ENCODE measurements at places on chromosomes 7 and 10.

- DNase-seq: peak; percentile 95
Observed at GRCh38 chr7:23247603-23248335, 1.2 kb downstream of the GPNMB start.

DNA sequence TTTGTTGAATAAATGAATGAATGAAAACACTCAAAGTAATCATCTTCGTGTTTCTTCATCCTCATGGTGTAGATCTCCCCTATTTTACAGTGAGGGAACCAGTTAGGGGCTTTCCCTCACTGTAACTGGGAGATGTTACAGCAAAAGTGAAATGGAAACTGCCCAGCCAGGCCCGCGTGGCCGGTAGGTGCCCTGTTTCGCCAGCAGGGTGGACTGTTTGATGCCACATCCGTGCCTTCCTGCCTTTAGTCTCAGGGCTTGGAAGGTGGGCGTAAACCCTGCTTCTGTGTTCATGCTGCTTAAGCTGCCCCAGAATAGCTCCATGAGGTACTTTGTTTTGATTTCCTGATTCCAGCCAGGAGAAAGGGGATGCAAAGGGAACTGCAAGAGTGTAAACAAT is 268.8 kb downstream of the PLXNA4 start:
- no peak for DNase-seq

DNA sequence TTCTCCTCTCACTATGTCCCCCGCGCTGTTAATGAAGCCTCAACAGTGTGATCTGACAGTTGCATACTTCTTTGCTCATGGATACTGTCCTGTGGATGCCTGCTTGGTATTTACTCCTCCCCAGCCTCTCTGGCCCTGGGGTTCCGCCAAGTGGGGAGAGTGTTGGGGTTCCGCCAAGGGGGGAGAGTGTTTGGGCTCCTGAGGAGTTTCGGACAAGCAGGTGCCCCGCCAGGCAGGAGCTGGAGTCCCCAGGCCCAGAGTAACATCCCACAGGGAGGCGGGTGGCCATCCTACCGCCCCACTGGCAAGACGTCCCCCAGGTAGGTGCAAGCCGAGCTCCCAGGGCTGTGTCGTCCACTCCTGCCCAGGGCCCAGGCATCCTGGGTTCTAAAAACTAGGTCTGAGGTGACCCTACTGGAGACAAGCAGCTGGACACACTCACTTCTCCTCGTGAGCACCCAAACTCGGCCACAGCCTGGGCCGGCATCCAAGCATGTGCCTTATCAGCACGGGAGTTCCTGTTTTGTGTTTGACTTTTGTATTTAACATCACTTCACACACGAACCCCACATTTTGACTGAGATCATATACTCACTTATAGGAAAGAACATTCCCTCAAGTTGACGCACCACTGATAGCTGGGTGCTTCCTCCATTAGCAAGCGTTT is 34.2 kb downstream of the CAMK2B start:
- DNase-seq: peak; percentile 45

- DNase-seq: no peak
Observed at GRCh38 chr7:111090846-111091245, at the start of gene LRRN3. LRRN3 (plus strand) TSS chr7:111091127; CDS start chr7:111122773, 31,646 bp downstream.

GRCh38 chr7:26850193-26850651 is 14.2 kb downstream of the SKAP2 start:
- DNase-seq: no peak

GRCh38 chr7:1124816-1125602 is 35.0 kb downstream of the ZFAND2A start:
- DNase-seq: no peak

DNA sequence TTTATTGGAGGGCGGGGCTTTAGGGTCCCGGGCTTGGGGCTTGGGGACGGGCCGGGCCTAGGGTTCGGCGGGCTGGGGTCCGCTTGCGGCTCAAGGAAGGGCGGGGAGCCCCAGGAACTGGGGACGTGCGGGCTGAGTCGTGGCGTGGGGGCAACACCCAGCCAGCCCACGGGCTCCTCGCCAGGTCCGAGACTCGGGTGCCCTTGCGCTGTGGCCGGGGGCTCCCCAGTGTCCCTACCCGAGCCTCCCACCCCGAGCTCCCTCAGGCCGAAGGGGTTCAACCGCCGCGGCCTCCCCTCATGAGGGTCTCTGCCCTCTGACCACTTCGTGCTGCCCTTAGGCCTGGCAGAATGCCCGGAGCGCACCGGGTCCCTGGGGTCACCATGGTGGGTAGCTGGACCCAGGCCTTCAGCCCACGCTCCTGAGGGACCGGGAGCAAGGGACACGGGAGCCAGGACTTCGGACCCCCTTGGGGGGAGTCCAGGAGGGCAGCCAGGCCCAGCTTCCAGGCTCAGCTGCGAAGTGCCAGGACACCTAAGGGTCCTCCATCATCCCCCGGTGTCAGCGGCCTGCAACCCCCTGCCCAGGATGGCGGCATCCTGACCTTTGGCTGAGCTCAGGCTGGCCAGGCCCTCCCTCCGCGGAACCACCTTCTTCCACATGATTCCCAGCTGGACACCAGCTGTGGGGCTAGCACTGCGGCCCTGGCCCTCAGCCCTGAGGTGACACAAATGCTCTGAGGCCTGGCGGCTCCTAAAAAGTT is 524 bp upstream of the FUOM start:
- no peak for DNase-seq

GRCh38 chr7:115910541-115911164 is 119.9 kb downstream of the TFEC start:
- DNase-seq: peak; percentile 53

DNA sequence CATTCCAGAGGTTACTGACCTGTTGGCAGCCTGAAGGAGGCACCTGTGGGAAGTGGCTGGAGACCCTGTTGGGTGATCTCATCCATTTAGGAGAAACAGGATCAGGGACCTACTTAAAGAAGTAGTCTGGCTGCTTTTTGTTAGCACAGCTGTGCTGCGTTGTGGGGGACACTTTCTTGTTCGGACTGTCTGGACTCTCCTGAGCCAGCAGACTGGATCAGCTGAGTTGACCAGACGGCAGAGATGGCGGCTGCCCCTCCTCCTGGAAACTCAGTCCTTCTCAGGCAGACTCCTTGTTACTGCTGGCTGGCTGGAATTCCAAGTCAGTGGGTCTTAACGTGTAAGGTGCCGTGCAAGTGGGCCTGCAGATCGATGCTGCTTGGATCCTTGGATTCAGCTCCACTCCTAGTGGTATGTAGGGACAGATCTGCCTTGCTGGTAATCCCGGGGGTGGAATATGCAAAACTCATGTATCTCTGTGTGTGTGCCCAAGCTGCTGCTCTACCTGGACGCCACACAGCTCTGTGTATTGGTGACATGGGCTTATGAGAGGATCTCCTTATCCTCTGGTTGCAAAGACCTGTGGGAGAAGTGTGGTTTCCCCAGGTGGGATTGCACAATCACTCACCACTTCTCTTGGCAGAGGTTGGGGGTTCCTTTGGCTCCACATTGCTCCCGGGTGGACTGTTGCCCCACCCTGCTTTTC is 87.3 kb downstream of the CCSER2 start:
- DNase-seq: no peak

DNA sequence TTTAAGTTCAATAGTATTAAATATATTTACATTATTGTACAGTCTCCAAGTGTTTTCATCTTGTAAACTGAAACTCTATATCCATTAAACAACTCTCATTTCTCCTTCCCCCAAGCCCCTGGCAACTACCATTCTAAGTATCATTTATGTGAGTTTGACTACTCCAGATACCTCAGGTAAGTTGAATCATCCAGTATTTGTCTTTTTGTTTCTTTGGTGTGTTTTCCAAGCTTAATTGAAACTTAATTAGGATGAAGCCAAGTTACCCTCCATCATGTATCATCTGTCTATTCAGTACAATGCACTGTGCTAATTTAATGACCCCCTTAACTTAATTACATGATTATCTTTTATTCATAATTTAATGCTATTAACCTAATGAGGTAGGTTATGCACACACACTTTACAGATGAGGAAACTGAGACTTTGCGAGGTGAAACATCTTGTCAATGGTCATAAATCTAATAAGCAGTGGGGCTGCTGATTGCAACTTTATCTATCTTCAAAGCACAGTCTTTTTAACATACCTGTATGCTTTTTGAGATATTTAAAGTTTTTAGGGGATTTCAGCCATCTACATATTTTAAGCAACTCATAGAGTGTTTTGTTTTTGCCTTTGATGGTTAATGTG is 663 bp downstream of the MACC1 start:
- no peak for DNase-seq

DNA sequence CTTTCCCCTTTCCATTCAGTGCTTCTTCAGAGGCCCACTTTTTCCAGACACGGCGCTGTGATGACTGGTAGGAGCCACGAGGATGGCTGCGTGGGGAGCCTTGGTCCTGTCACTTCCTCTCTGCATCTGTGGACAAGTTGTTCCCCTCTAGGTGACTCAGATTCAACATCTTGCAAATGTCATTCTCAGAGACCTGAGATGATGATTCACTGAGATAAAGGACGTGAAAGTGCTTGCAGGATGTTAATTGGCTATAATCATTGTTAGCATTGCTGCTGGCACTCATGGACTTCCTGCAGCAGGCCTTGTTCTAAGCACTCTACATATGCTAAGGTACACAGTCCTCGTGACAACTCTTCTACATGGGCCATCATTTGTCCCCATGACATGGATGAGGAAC is 489.8 kb upstream of the ZMIZ1 start:
- DNase-seq: peak; percentile 93

GRCh38 chr7:29977886-29978651 is 11.5 kb downstream of the SCRN1 start:
- DNase-seq: no peak

- DNase-seq: no peak
Observed at GRCh38 chr7:42758124-42758523, 153.7 kb downstream of the C7orf25 start.

- no peak for DNase-seq
Observed at GRCh38 chr7:36863901-36864701, 139.8 kb upstream of the AOAH start.

- no peak for DNase-seq
Observed at GRCh38 chr10:69224862-69225657, 4.9 kb downstream of the HKDC1 start.

GRCh38 chr7:2205036-2205780 is 27.5 kb downstream of the MAD1L1 start:
- no peak for DNase-seq

All from suppressor macrophage treated with lipopolysaccharide for 4 hours (primary cell).